ENCODE measurements at places on chromosomes 7 and 10.

DNA sequence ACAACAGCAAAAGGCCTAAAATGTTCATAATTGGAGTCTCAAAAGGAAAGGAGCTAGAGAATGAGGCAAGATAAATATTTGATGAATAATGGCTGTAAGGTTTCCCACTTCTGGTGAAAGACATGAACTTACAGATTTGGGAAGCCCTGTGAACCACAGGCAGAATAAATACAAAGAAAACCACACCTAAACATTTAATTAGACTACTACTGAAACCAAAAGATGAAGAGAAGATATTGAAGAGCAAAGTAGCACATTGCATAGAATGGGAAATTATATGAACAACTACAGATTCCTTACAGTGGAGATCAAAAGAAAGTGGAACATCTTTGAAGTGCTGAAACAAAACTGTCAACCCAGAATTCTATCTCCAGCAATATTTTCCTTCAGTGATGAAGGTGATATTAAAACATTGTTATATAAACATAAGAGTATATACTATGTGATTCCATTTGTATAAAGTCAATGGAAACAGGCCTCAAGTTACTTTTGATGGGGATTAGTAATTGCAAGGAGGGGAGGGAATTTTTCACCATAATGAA, 191.3 kb upstream of the KAT6B start:
- DNase-seq: no peak

DNA sequence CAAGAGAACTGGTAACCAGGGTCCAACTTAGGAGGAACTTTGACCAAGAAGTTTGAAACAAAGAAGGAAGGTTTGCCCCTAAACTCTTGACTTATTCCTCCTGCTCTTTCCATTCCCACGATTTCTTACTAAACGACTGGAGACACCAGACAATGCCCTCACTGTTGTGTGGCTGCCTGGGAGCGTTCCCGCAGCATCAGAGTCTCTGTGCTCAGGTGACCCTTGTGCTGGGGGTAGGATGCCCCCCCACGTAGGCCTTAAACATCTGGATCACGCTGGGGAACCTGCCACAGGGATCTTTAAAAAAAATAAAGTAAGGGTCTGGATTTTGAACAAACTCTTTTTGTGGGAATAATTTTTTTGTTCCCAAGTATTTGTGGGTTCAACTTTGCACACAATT, 30.1 kb upstream of the CTBP2 start:
- no peak for DNase-seq

GRCh38 chr7:28615091-28615490, 202.8 kb downstream of the CREB5 start:
- DNase-seq: no peak

GRCh38 chr10:107230887-107231286, 66.4 kb upstream of the SORCS1 start:
- no peak for DNase-seq

- no peak for DNase-seq
Measured at GRCh38 chr7:31070991-31071644, 19.0 kb downstream of the ADCYAP1R1 start.

DNA sequence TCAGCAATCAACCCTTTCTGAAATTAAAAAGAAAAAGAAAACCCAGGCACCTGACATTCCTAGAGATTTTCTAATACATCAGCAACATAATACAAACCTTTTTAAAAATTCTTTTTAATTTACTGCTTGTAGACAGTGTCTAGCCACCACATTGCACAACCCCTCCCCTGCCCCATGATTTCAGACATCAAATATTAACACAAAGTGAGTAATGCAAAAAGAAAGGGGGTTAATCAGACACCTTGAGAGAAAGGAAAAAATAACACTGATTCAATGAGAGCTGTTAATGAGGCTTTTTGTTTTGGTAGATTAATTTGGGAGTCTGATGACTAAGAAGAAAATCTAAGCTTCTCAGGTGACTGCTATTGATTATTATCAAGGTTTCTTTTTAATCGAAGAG, 55.3 kb downstream of the SLC25A13 start:
- no peak for DNase-seq

DNA sequence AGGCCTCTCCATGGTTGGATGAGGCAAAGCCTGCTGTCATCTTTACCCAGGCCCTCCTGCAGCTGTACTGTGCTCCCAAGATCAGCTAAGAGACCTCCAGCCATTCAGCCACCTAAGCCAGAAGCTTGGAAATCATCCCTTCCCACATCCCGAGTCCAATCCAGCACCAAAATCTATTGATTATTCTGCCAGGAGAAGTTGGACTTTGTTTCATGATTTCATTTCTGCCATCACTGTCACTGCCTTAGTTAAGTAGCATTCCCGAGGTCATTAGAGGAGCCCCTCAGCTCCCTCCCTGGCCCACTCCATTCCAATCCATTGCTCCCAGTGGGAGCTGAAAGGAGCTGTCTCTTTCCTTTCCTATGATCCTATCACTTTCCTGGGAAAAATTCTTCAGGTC, 14.1 kb downstream of the AKR1E2 start:
- no peak for DNase-seq

DNA sequence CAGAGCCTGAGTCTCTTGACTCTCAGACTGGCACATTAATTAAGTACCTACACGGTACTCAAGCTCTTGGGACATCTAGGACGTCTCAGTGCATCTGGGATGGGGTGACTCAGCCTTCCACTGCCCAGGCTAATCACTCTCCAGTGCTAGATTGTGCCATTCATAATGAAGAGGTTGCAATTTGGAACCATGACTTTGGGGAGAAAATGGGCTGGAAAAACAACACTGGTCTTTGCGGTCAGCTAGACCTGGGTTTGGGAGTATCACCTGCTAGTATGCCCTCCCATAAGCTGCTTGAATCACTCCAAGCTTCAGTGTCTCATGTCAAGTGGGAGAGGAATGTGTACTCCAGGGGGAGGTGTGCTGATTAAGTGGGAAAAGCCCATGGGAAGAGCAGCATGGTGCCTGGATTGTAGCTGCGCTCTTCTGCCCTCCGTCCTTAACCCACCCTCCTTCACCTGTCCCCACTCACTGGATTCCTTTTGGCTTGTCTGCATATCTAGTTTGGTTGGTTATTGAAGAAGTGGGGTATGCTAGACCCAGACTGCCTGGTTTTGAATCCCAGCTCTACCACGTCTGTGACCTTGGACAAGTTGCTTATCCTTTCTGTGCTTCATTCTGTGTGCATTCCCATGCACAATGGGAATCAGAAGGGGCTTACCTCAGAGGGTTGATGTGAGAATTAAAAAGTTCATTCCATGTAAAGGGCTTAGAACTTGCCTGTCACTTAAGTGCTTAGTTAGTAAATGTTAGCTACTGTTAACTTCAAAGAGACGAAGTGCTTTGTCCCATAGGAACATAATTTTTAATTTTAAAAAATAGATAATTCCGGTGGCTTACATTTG, 3.8 kb downstream of the NFE2L3 start:
- no peak for DNase-seq

All from NCI-H1436 (cell line).